Stimulated activated naive B cell treated with anti-CD40 and anti-IgM and Interleukin-4, amounts not matched to agents 10 μg/mL and 1 μg/mL and 100 μg/mL, for 72 hours (primary cell): ENCODE measurements at places on chromosomes 3 and 15.
A peak's percentile ranks its signal among the peaks of the same experiment; 100 is the strongest.

DNA sequence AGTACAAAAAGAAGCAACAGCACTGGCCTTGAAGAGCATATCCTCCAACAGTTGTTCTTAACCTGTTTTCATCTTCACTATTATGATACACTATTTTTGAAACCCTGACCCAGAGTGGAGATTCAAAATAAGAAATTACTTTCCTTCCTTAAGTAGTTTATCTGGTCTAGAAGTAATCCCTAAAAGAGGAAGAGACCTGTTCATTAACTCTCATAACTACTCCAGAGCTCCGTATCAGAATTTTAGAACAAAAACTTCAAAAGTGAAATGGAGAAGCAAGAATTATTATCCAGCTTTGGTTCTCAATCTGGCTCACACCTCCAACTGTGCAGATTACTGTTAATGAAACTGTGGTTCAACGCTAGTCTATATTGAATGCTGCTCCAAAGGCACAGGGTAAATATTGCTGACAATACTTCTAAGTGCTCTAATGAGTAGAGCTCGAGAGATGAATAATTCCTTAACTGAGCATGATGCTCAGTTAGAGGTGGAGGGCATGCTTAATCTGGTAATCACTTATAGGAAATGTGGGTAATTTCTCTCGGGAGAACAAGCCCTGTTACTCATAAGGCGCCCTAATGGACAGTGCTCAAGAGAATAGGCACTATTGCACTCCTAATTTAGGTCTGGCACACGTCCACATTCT lies 5.2 kb downstream of the LCMT2 start:
- DNase-seq, result no peak
- no peak overlapping the region for H3K4me3 ChIP-seq
- no peak overlapping the region for H3K27ac ChIP-seq
- H3K36me3 ChIP-seq, result peaks cover 10% of the 10 kb centered on the region
- peaks cover 26% of the 10 kb centered on the region for H3K4me1 ChIP-seq
- H3K27me3 ChIP-seq, result no peaks in the 10 kb centered on the region

DNA sequence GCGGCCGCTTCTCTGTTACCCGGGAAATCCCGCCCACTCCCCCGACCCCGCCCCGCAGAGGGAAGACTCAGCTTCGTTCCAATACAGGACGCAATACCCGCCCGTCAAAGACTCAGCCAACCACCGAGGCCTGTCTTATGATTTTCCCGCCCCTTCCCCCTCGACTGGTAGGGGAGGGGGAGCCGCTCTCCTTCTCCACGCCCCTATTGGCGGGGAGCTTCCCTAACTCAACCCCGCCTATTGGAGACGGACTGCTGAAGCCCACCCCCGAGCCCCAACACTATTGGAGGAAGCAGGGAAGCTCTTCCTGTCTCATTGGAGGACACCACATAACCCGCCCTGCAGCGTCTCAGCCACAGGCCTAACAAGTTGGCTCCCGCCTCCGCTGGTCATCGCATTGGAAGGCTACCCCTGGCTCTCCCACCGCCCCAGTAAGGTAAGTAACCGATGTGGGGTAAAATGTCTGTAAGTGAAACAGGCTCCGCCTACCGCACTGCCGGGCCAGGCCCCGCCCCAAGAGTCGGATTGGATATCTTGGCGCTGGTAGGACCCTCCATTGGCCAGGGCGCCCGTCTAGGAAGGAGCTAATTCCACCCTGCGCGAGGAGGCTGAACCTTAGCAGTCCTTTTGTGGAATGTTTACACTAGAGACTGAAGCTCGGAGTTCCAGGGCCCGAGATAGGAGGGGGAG lies at the start of gene SIN3A:
SIN3A (minus strand) TSS at position 17 of the 690 bp plus-strand sequence. CDS start 21,315 bp downstream, outside the sequence.
- DNase-seq, result peak; percentile 97

GRCh38 chr3:178560759-178561158 lies 24.5 kb downstream of the KCNMB2 start:
- no peak for DNase-seq
- no peak overlapping the region for H3K27ac ChIP-seq
- H3K36me3 ChIP-seq, result no peaks in the 10 kb centered on the region
- H3K4me3 ChIP-seq, result no peak overlapping the region
- no peaks in the 10 kb centered on the region for H3K4me1 ChIP-seq

- H3K36me3 ChIP-seq, result peaks cover 6% of the 10 kb centered on the region
- H3K27ac ChIP-seq, result no peak overlapping the region
- H3K4me3 ChIP-seq, result no peak overlapping the region
- H3K27me3 ChIP-seq, result no peaks in the 10 kb centered on the region
- H3K4me1 ChIP-seq, result peaks cover 3% of the 10 kb centered on the region
- no peak for DNase-seq
These were observed 59.5 kb downstream of the ZNF609 start for GRCh38 chr15:64519897-64520296.

- H3K4me1 ChIP-seq, result peaks cover 7% of the 10 kb centered on the region
- no peak for DNase-seq
- H3K27ac ChIP-seq, result no peak overlapping the region
- H3K36me3 ChIP-seq, result no peaks in the 10 kb centered on the region
- peaks cover 2% of the 10 kb centered on the region for H3K27me3 ChIP-seq
These were observed 66.4 kb upstream of the GOLIM4 start for GRCh38 chr3:168162172-168162571.

DNA sequence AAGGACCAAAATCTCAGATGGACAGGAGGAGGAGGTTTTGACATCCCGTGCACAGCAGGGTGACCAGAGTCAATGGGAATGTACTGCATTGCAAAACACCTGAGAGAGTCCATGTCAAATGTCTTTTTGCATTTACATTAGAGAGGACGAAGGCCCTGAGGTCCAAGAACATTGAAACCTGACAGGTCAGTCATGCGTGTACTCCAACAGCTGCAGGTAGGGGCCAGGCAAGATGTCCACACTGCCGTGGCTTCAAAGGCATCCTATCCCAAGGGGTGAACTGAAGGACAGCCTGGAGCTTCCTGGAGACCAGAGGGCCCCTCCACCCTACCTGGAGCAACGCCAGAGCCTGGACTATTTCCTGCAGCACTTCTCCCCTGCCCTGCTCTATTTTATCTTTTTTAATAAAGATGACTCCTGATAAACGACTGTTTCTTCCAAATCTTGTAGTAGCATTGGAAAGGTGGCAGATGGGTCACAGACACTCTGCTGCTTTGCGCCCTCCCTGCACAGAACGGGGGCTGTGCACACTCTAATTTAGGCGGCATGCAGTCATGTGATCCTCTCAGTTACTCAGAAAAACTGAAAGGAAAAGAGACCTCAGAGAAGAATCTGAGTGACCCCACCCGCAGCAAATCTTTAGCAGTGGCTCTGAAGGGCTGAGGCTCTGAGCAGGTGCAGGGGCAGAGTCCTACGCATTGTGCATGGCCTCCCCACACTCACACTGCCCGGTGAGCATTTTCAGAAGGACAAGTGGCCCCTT lies 68.2 kb downstream of the HMCES start:
- no peak for DNase-seq
- H3K27ac ChIP-seq, result no peak overlapping the region
- H3K27me3 ChIP-seq, result peaks cover 40% of the 10 kb centered on the region
- H3K4me3 ChIP-seq, result no peak overlapping the region
- no peaks in the 10 kb centered on the region for H3K36me3 ChIP-seq
- peaks cover 11% of the 10 kb centered on the region for H3K4me1 ChIP-seq

DNA sequence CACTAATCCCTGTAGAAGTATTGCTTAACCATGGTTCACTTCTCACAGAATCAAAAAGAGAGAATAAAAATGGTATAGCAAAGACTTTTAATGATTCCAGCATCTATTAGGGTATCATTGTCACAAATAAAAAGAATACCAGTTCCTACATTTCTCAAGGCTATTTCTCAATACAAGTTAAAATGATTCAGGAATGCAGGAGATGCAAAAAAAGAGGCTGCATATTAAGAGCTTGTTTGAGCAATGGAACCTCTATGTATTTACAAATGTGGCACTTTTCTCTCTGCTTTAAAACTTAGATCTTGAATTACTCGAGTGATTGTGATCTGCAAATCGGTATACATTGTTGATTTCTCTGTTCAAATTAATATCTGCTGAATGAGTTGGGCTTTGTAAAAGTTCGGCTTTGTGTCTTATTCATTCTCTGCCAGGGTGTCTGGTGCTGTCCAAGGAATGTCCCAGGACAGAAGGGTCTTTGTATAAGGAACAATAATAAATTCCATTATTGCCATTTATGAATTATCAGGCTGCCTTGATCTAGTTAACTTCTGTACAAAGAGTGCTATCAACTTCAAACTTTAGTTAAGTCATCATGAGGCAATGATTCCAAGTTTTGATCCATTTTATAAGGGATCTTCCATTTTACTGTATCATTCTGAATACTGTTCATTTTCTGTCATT lies 364.2 kb downstream of the RBMS3 start:
- no peak for DNase-seq
- no peaks in the 10 kb centered on the region for H3K27me3 ChIP-seq
- H3K36me3 ChIP-seq, result no peaks in the 10 kb centered on the region
- H3K4me3 ChIP-seq, result no peak overlapping the region

DNA sequence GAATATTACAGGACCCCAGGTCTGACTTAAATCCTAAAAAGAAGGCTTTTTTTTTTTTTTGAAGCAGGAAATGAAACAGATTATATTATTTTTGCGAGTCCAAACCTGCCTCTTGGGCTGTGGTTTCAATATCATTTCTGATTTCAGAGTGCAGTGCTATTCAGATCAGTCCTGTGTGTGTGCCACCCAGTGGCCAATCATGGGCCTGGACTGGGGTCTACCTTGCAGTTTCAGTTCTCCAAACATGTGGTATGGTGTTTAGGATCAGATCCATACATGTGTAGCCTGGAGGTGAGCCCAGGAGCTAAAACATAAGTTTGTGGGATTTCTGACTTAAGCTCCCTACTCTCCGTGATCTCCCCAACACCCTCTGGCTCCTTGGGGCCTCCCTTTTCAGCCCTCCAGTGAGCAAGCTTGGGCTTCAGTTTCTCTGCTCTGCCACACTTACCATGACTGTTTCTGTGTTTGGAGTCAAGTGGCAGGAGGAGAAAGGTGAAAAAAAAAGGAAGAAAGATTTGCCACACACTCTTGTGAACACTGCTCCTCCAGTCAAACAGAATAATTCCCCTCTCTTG lies 12.1 kb upstream of the THSD4 start:
- no peaks in the 10 kb centered on the region for H3K36me3 ChIP-seq
- H3K27me3 ChIP-seq, result peaks cover 9% of the 10 kb centered on the region
- H3K4me3 ChIP-seq, result no peak overlapping the region
- peaks cover 6% of the 10 kb centered on the region for H3K4me1 ChIP-seq
- peak; percentile 3 for DNase-seq
- H3K27ac ChIP-seq, result no peak overlapping the region

- H3K4me1 ChIP-seq, result no peaks in the 10 kb centered on the region
- no peak for DNase-seq
- no peak overlapping the region for H3K27ac ChIP-seq
- no peaks in the 10 kb centered on the region for H3K36me3 ChIP-seq
- no peaks in the 10 kb centered on the region for H3K27me3 ChIP-seq
- no peak overlapping the region for H3K4me3 ChIP-seq
These were observed 8.0 kb upstream of the ACAP2 start for GRCh38 chr3:195450731-195451229.

DNA sequence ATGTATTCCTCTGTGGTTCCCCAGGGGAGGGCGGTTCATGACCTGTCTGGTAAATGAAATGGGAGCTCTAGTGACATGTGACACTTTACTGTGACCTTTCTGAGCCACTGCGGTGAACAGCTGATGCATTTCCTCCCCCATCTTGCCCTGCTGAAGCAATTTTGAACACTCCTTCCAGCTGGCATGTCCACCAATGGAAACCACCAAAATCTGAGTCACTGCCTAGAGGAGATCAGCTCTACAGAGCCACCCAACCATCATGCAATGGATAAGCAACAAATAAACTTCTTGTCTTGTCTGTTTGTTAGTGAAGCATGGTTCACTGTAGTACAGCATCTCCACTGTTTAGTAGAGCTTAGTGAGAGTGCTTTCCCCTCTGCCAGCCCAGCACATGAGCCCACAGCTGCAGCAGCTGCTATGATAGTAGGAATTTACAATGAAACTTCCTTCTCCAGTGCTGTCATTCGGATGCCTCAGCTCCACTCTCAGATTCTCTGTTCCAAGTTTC lies 479.4 kb downstream of the NTRK3 start:
- no peak for DNase-seq
- H3K27me3 ChIP-seq, result no peaks in the 10 kb centered on the region
- no peaks in the 10 kb centered on the region for H3K36me3 ChIP-seq
- H3K27ac ChIP-seq, result no peak overlapping the region
- no peak overlapping the region for H3K4me3 ChIP-seq
- H3K4me1 ChIP-seq, result no peaks in the 10 kb centered on the region

- no peaks in the 10 kb centered on the region for H3K36me3 ChIP-seq
- H3K27ac ChIP-seq, result no peak overlapping the region
- no peak overlapping the region for H3K4me3 ChIP-seq
- DNase-seq, result no peak
- H3K4me1 ChIP-seq, result no peaks in the 10 kb centered on the region
These were observed 164.1 kb upstream of the SLC2A2 start for GRCh38 chr3:171190668-171191067.

DNA sequence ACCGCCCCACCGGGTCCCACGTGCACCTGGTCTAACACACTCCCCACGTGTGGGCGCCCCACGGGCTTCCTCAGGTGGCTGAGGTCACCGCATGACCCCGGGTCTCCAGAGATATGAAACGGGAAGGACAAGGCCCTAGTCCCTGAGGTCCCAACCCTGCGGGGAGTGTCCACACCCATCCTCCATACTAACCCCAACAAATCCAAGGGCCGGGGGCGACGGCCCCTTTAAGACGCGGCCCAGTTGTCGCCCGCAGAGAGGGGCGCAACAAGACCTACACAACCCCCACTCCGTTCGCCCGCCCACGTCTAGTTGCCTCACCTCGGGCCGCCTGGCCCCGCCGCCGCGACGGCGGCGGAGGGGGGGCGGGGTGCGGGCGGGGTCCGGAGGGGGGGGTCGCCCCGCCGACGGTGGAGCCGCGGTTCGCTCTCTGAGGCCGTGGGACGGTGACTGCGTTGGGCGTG lies 396 bp downstream of the INO80 start:
- peaks cover 2% of the 10 kb centered on the region for H3K4me1 ChIP-seq
- peak overlapping the region; percentile 91 for H3K4me3 ChIP-seq
- peaks cover 20% of the 10 kb centered on the region for H3K36me3 ChIP-seq
- peak overlapping the region; percentile 98 for H3K27ac ChIP-seq
- DNase-seq, result peak; percentile 79
- H3K27me3 ChIP-seq, result no peaks in the 10 kb centered on the region

- peaks cover 80% of the 10 kb centered on the region for H3K36me3 ChIP-seq
- no peak for DNase-seq
- no peak overlapping the region for H3K4me3 ChIP-seq
- H3K27me3 ChIP-seq, result no peaks in the 10 kb centered on the region
- H3K27ac ChIP-seq, result no peak overlapping the region
- H3K4me1 ChIP-seq, result peaks cover 2% of the 10 kb centered on the region
These were observed 14.8 kb upstream of the LDHAL6B start for GRCh38 chr15:59191855-59192237.

GRCh38 chr15:70208332-70208731 lies 110.6 kb upstream of the TLE3 start:
- H3K4me3 ChIP-seq, result no peak overlapping the region
- peaks cover 32% of the 10 kb centered on the region for H3K27me3 ChIP-seq
- DNase-seq, result no peak
- no peaks in the 10 kb centered on the region for H3K36me3 ChIP-seq

DNA sequence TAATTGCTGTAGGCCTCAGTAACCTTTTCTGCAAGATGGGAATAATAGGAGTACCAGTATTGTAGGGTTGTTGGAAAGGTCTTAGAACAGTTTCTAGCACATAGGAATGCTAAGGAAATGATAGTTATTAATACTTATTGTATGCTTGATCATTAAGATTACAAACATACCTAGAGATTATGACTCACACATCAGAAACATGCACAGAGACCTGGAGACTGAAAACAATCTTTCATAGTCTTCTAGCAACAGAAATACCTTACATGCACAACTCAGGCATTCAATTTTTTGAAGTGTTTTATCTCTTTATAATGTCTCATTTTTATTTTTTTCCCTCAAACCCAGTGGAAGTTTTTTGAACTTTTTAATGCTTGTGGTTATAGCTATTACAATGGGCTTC lies 104.4 kb upstream of the ZBTB20 start:
- DNase-seq, result no peak
- H3K27ac ChIP-seq, result no peak overlapping the region
- H3K4me1 ChIP-seq, result no peaks in the 10 kb centered on the region
